BE2C (cell line): ENCODE measurements at places on chromosomes 2 and 18.
A peak's percentile ranks its signal among the peaks of the same experiment; 100 is the strongest.

DNA sequence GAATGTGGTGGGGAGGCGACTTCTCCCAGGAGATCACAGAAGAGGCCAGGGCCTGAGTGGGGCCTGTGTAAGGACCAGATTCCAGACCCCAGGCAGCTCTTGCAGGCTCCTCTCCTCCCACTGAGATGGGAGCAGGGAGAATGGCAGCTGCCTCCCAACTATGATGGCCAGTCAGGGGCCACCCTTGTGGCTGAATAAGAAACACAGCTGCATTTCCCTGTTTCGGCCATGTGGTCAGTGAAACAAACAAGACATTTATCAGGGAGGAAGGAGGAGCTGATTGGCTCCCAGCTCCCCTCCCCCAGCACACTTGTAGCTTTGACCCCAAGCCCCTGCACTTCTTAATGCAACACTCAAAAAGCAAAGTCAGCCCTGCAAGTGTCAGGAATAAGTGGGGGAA is 143.5 kb downstream of the CELF4 start:
- DNase-seq, result no peak

GRCh38 chr2:236167297-236168109 is 683 bp downstream of the GBX2 start:
- DNase-seq, result peak; percentile 49

DNA sequence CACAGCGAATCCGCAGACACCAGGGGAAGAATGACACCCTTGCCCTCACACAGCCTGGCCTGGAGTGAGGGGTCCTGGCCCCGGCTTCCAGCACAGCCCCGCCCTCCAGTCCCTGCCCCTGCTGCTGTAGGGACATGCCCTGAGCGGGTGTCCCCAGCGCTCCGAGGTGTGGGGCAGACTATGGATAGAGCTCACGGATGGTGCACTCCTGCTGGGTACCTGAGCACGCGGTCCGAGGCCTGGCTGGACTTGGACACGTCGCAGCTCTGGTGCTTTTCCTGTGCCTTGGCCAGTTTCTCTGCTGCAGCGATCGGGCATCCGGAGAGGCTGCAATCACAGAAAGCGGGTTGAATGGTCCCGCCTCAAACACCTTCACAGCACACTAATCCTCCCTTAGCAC is 165.7 kb upstream of the PXDN start:
- no peak for DNase-seq

- no peak for DNase-seq
These were observed 8.9 kb upstream of the RPRM start for GRCh38 chr2:153487448-153487847.

DNA sequence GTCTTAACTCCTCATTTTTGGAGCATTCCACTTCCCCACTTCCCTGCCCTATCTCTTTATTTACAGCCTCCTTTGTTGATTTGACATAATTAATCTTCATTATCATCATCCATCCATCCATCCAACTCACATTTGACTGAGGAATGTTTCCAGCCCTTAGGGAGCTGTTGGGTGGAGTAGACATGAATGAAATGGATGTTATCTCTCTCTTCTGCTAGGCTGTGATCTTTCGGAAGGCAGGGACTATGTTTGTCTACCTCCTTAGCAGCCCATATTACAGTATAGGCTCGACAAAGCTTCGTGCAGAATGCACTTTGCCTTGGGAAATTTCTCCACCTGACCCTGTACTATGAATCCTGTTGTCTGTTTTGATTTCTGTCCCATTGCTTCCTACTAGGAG is 7.7 kb upstream of the EFEMP1 start:
- DNase-seq, result no peak

- DNase-seq, result no peak
These were observed 94.0 kb downstream of the CELF4 start for GRCh38 chr18:37471637-37472036.

- DNase-seq, result no peak
These were observed 6.0 kb upstream of the IL1R2 start for GRCh38 chr2:101985793-101986164.

DNA sequence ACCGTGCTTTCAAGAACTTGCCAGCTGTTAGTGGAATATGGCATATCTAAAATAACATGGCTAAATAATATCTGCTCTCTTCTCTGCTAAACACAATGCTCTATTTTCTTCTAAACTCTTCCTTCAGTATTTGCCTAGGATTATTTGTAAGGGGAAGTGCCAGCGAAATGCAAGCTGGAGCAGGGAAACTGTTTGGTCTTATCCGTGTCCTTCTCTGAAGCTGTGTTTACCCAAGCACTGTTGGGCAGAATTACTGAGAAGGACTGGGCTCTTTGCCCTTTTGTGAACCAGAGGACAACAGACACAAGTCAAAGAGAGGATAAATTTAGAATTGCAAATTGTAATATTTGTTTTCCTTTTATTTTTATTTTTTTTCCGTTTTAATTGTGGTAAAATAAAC is 23.6 kb downstream of the CPO start:
- no peak for DNase-seq
